ENCODE measurements at places on chromosomes 4 and X.

- no peak for DNase-seq
These were observed 71.0 kb upstream of the DHX15 start for GRCh38 chr4:24655326-24655725.

DNA sequence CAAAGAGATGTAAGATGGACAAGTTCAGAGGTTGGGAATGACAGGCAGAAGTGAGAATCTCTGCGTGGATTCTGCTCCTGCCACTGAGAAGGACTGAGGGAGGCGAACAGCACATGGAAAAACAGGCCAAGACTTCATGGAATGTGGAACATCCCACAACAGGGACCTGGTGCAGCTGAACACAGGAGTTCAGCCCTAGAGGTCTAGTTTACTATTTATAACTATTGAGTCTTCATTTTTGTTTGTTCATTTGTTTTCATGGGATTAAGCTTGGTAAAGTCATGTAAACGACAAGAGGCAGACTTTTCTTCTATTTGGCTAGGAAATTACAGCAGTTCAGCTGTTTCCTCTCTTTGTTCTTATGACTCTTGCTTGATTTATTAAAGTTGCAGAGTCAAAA lies 234.5 kb downstream of the MAML3 start:
- DNase-seq: no peak

GRCh38 chr4:123830930-123831329 lies 434.3 kb downstream of the SPRY1 start:
- DNase-seq: no peak

GRCh38 chr4:119068529-119068962 lies 67.1 kb upstream of the MYOZ2 start:
- DNase-seq: no peak

DNA sequence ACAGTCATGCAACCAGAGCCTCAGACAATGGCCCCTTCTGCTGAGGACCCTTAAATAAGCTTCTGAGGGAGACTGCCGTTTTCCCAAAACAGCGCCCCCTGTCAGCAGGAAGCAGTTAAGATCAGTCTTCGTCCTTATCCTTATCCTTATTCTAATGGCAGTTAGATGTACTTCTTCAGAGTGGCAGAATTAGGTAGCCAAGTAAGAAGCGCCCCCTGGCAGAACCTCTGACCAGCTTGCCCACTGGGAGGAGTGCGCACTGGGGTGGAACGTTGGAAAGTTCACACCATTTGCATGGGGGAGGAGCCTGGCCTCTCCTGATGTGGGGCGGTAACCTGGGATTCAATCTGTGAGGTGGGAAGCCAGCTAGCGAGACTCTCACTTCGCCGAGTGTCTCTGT lies 133.6 kb upstream of the QRFPR start:
- no peak for DNase-seq

DNA sequence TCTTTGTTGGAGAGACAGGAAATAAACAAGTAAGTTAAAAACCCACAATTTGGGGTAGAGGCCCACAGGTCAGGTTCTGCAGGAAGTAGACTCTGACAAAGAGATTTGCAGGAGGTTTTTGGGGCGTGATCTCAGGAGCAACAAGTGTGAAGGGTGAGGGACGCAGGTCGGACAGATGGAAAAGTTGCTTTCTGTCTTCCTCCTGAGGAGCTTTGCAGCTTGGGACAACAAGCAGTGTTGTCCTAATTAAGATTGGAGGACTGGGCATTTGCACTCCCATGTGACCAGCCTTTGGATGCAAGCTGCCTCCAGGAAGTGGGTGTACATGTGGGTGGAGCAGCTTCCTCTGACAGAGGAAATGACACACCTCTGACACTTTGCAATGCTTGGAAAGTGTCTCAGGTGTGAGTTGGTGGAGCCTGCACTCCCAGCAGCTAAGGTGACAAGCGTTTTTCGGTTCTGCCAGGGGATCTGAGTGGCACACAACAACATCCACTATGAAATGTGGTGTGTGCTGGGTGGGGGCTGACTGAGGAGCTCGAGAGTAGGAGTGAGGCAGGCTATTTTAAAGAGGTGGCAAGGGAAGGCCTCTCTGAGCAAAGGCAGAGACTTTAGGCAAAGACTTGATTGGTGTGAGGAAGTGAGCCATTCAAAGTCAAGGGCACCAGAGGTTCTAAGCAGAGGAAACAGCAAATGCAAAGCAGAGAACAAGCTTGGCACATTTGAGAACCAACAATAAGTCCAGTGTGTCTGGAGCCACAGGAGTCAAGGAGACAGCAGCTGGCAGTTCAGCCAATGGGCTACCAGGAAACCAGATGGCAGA lies 339.8 kb upstream of the GATB start:
- DNase-seq: no peak

DNA sequence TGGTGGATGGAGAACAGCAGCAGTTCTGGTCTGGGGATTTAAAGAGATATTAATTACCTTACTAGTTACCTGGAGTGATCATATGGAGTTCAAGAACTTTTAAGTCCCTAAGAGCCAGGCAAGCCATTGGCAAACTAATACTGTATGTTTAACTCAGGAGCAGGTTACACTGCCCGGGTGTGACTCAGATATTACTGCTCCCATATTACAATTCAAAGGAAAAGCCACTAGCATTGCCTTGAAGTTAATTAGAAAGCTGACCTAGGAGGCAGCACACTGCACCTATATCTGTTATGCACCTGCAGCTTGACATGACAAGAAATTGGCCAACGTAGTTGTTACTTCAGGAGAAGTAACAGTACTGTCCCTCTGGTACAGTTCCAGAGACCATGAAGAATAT lies 47.2 kb downstream of the GRK4 start:
- DNase-seq: no peak

DNA sequence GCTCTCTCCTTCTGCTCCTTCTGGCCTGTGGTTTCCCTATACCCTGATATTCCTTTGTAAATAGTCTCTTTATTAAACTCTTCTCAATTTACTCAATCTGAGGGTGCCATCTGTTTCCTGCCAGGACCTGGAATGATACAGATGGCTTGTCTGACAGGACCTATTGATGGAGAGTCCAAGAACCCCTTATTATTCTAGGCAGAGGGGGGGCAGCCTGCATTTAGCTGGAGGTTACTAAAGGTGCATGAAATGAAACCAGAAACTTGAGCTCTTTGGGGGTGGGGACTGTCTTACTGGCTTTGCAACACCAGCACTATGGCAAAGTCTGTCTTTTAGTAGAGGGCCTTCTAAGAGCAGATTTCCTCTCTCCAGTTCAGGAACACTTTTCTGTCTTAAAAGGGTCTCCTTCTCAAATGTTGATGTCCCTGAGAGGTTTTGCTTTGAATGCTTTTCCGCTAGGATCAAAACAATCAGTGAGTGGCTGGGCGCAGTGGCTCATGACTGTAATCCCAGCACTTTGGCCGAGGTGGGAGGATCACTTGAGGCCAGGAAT lies 162.5 kb upstream of the MED14 start:
- DNase-seq: no peak

GRCh38 chrX:139803224-139803623 lies 95.3 kb upstream of the MCF2 start:
- peak; percentile 2 for DNase-seq

- no peak for DNase-seq
These were observed 7.7 kb downstream of the PALLD start for GRCh38 chr4:168504526-168504925.

DNA sequence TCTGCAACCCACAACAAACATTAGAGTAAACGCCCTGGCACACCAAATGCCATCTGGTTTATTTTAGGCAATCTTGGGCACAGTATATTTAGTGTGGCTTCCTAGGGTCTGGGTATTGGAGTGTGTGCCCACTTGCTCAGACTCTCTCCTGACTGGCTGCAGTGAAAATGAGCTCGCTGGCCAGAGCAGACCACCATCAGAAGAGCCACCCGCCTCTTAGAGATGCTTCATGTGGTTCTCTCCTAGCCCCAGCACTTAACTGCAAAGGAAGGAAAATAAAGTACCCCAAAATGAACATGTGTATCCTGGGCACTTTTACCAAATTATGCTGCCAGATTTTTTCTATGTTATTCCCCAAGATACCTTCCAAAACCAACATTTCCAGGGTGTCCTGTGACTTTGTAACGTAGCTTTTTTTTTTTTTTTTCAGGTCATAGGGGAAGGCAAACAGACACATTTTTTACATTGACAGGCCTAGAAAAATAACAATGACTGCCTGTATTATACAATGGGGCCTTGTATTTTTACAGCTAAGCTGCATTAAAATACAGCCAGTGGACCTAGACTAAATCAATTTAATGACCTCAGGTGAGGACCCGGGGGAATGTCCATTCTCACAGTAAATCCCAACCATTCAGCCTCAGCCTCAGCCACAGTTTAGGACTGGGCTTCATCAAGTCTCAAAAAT lies 193.7 kb downstream of the RASL11B start:
- DNase-seq: no peak

GRCh38 chr4:173426064-173426463 lies 27.1 kb upstream of the SCRG1 start:
- no peak for DNase-seq

GRCh38 chr4:125956276-125956675 lies 641.5 kb downstream of the FAT4 start:
- no peak for DNase-seq

- peak; percentile 33 for DNase-seq
These were observed 77.2 kb upstream of the BCOR start for GRCh38 chrX:40174854-40175510.

GRCh38 chr4:1403591-1404572 lies 2.4 kb downstream of the NKX1-1 start:
- no peak for DNase-seq

DNA sequence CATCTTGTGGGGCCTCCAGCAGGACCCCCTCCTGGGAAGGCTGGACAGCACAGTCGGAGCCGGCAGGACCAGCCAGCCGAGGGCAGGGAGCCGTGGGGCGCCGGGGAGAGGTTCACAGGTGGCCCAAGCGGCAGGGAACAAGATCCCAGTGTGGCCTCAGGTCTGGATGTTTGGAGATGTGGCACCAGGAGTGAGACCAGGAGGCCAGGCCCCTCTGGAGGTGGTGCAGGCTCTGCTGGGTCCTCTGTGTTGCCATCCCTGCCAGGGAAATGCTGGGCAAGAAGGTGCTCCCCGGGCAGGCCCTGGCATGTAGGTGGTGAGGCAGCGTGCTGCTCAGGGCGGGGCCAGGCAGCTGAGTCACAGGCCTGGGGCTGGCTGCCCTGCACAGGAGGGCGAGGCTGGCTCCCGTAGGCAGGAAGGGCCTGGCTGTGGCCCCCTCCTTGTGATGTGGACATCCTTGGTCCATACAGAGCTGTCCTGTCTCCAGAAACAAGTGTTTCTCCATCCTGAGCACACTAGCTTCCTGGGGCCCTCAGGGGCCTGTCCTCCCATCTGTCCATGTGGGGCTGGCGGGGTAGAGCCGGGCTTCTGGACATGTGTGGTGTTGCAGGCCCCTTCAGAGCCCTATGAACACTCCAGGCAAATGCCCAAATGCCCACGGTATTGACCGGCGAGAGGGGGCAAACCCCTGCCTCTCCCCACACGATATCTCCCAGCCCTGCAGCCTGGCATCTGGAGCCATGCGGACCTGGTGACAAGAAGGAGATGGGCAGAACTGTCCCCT lies 4.8 kb upstream of the HGFAC start:
- peak; percentile 77 for DNase-seq

- DNase-seq: peak; percentile 52
These were observed 81.4 kb downstream of the FBXW7 start for GRCh38 chr4:152454398-152455011.

DNA sequence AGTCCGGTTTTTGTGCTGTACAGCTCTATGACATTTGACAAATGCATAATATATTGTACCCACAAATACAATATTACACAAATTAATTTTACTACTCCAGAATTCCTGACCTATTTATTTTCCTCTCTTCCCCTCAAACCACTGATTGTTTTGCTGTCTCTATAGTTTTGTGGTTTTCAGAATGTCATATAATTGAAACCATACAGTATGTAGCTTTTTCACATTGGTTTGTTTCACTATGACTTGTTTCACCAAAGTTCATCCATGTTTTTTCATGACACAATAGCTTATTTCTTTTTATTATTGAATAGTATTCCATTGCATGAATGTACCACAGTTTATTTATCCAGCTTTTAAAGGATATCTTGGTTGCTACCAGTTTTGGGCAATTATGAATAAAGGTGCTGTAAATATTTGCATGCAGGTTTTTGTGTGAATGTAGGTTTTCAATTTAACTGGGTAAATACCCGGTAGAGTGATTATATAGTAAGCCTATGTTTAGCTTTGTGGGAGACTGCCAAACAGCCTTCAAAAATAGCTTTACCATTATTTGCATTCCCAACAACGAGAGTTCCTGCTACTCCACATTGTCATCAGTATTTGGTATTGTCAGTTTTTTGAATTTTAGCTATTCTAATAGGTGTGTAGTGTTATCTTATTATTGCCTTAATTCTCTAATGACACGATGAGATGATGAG lies 25.9 kb downstream of the RNF175 start:
- DNase-seq: no peak

DNA sequence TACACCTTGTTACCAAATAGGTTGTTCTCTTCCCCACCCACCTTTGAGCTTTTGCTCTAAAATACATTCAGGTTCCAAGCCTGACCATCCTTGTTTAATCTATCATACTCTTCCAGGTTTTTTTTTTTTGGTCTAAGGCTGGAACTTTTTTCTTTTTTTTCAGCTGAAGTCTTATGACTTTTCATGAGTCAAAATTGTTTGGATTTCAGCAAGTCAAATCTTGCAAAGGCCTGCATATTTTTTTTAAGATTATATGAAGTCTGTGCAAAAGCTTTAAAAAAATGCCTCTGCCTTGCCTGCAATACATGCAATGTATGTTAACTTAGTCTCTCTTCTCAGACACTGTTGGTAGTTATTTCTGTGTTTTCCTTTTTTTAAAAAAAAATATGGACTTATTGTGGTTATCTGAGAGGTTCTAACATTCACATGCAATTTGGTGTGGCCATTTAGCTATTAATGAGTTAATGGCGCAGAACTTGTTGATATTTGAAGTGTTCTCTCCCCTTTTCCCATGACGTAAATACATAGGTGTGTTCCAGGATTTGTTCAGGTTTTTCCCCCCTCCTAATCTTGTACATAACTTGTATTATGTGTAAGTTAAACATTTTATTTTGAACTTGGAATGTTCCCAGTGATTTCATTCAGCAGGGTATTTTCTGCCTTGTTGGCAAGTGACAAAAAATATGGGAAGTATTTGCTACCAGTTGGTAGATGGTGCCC lies 58.7 kb downstream of the CCKAR start:
- DNase-seq: no peak

DNA sequence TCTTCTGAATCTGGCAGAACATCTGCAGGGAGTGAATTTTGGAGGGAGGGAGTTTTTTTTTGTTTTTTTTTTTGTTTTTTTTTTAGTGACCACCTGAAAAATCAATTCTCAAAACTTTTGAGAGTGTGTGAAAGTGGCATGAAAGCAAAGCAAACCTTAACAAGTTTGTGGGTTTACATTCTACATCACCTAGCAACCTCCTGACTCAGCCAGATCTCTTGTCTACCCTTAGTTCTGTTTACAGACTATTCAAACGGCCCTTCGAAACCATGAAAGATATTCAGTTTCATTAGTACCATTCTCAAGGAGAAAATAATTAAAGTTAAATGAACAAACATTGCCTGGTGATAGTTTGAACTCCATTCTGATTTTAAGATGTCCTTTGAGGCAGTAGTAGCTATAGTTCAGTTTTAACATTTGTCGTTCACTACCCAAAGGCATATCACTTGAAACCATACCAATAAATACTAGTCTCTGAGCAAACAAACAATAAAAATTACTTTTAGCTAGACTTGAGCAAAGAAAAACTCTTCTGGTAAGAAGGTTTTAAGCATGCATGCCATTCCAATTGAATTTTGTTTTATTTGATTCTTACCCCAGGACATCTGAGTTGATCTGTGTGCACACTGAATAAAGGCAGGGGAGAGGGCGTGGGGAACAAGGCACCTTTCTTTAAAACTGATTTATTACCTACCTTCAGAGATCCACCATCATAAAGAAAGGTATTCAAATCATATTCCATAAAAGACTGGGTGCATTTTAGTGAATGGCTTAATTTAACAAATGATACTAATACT lies 137.7 kb downstream of the ARX start:
- no peak for DNase-seq

Data from ACHN (cell line).